T-helper 2 cell treated with Interferon-gamma antibody and Interleukin-4, amounts not matched to agents 5 μg/mL and 100 μg/mL, for 36 hours (primary cell): ENCODE measurements at places on chromosomes 2 and 18.

- no peak for DNase-seq
These were observed 607 bp downstream of the LAMA3 start for GRCh38 chr18:23689616-23690504.

GRCh38 chr2:62307469-62308389, 111.8 kb downstream of the B3GNT2 start:
- DNase-seq = no peak

DNA sequence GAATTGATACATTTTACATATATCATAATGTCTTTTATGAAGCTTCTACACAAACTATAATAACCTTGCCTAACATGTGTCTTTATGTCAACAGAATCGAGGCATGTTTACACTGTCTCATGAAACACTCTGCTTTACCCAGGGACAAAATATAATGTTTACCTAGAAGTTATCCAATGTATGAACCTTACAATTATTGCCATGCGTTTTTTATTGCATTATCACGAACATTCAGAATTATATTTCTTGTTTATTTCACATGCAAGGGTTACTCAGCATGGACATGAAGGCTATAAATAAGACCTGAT, 19.8 kb downstream of the LONRF2 start:
- DNase-seq = no peak

- DNase-seq = no peak
These were observed 1.2 kb upstream of the SLC1A4 start for GRCh38 chr2:64987956-64988419.

DNA sequence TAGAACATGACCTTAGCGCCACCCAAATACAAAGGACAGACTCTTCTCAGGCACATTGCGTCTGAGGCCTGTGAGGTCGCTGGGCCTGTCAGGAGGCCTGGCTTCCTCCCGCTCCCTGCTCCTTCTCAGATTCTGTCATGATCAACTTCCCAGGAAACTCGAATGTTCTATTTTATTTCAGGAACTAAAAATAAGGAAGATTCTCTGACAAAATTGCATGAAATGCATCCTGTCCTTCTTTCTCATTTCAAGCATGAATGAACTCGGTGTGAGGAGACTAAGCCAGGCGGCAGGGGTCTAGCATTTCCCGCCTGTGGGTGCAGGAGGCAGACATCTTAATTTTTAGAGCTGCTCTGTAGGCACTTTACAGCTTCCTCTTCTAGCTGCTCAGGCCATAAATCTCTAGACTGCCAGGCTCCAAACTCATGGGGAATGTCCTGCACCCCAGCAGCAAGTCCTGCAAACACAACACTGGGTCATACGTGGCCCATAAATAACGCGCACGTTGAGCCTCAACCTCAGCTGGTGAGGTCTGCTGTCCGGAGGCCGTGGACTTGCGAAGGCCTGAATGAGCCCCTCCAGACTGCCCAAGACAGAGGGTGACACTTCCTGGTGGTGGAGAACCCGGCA, 109.7 kb upstream of the ZNF236 start:
- no peak for DNase-seq

- no peak for DNase-seq
These were observed 111.6 kb upstream of the PIEZO2 start for GRCh38 chr18:11260961-11261461.

GRCh38 chr2:215003001-215003400, 135.4 kb downstream of the ABCA12 start:
- no peak for DNase-seq

DNA sequence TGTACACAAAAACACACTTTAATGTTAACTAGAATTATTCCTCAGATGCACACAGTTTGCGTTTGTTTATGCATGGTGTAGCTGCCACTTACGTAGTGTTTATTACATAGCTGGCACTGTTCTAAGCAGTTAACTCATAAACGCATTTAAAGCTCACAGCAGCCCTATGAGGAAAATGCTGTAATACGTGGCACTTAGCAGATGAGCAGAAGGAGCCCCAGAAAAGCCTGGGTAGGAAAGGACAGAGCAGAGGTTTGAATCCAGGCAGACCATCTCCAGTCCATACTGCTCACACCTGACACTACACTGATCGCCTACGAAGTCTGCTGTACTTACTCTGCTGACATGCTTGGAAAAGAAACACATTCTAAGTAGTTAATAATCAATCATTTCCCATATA, 66.6 kb downstream of the BCL2 start:
- no peak for DNase-seq

- no peak for DNase-seq
These were observed 590.9 kb downstream of the IRS1 start for GRCh38 chr2:226208726-226209125.

- DNase-seq = no peak
These were observed 34.4 kb upstream of the PMAIP1 start for GRCh38 chr18:59865241-59865986.
